ENCODE measurements at places on chromosomes 7 and 10.

DNA sequence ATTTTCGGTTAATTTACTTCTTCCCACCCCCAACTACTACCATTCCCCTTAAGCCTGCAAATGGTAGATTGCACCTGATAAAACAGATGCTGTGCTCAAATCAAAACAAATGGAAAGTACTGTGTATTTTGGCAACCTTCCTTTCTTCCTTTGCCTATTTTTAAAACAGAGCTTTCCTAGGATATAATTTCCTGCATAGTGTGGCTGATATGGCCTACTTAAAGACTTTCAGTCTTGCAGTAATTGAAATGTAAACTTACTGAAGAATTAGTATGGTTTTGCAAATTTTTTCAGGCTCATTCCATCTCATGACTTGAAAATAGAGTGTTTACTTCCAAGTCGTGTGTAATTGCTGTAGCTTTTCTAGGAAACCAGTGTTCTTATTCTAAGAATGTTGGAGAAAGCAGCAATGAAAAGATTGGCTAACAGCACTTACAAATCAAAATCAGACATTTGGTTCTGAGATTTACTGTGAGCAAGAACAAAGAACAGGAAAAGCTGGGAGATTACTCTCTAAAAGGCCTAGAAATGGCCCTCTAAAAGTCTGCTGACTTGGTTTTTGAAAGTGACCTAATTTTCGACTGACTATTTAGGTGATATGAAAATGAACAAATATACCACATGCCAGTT is 52.0 kb downstream of the REEP3 start:
- no peak for DNase-seq

DNA sequence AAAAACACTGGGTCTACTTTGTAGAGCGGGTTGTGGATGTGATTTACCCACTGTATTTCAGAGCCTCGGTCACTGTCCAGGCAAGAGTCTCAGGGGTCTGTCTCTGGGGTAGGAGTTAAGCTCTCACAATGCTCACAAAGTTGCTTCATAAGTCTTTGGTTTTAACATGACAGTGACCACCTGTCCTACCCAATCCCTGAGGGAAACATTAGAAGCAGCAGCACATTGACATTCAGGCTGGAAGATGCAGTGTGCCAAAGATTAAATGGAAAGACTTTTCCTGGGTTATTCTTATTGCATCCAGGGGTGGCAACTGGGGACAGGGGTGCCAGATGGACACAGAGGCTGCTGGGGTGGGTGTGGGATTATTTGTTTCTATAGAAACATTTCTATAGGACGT is 330.0 kb downstream of the RNLS start:
- DNase-seq = no peak

GRCh38 chr7:120472892-120473291 is 199.9 kb downstream of the KCND2 start:
- no peak for DNase-seq

- DNase-seq = no peak
Observed at GRCh38 chr7:131692131-131692960, 135.9 kb upstream of the PODXL start.

- no peak for DNase-seq
Observed at GRCh38 chr7:4681218-4681851, 760 bp upstream of the FOXK1 start.

DNA sequence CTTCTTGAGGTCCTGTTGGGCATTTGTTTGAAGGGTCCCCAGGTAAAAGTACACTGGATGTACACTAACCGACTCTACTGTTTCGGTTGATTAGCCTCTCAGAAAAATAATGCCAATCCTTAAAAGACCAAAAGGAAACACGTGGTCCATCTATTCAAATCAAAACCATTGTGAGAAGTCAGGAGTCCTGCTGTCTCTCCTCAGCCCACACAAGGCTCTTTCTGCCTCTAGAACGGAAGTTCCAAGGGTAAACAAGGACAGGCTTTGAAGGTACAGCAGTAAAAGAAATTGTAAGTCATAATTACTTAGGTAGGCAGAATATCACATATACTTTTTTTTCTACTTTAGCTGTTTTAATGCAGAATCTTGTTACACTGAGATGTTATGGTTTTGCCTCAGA is 71.7 kb upstream of the TPK1 start:
- DNase-seq = no peak

- no peak for DNase-seq
Observed at GRCh38 chr10:51744235-51745000, 45.0 kb upstream of the CSTF2T start.

GRCh38 chr10:89645742-89646172 is 715 bp upstream of the PANK1 start:
- no peak for DNase-seq

DNA sequence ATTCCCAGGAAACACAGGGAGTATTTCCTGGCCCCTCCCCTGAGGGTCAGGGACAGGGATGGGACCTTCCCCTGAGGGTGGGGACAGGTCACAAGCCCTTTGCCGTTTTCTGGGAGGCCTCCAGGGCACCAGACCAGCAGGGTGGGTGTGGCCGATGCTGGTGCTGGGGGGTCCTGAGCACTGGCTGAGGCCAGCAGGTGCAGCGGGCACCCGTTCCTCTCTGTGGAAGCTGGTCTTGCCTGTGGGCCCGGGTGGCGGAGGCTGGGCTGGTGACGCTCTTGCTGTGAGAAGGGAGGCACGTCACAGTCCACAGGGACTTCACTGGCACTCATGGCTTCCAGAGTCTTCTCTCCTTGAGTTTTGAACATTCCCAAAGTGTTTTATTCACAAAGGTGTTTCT is 44.2 kb upstream of the CFAP46 start:
- no peak for DNase-seq

- no peak for DNase-seq
Observed at GRCh38 chr7:63073736-63074135, 924.9 kb upstream of the ZNF722 start.

GRCh38 chr7:79877874-79878465 is 256.7 kb upstream of the GNAI1 start:
- DNase-seq = no peak

GRCh38 chr10:75070961-75071428 is 40.5 kb upstream of the SAMD8 start:
- no peak for DNase-seq

DNA sequence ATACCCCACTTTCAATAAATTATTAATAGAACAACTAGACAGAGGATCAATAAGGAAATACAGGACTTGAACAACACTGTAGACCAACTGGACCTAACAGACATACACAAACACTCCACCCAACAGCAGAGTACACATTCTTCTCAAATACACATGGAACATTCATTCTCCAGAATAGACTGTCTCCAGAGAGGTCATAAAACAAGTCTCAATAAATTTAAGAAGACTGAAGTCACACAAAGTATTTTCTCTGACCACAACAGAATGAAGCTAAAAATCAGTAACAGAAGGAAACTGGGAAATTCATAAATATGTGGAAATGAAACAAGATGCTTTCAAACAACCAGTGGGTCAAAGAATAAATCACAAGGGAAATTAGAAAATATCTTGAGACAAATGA is 119.8 kb downstream of the SMURF1 start:
- DNase-seq = no peak

- no peak for DNase-seq
Observed at GRCh38 chr10:14884082-14884481, 5.4 kb downstream of the SUV39H2 start.

GRCh38 chr7:133941496-133941895 is 185.6 kb upstream of the LRGUK start:
- no peak for DNase-seq

GRCh38 chr10:126290232-126290631 is 98.0 kb downstream of the ADAM12 start:
- no peak for DNase-seq

GRCh38 chr10:58335306-58336005 is 650 bp downstream of the UBE2D1 start:
- DNase-seq = peak; percentile 3

- no peak for DNase-seq
Observed at GRCh38 chr10:712089-712488, 22.6 kb upstream of the DIP2C start.

- DNase-seq = no peak
Observed at GRCh38 chr10:99917963-99918825, 91.6 kb downstream of the DNMBP start.

GRCh38 chr7:21251151-21251800 is 176.6 kb upstream of the SP4 start:
- DNase-seq = no peak

GRCh38 chr7:65896279-65896870 is 23.5 kb downstream of the VKORC1L1 start:
- no peak for DNase-seq

DNA sequence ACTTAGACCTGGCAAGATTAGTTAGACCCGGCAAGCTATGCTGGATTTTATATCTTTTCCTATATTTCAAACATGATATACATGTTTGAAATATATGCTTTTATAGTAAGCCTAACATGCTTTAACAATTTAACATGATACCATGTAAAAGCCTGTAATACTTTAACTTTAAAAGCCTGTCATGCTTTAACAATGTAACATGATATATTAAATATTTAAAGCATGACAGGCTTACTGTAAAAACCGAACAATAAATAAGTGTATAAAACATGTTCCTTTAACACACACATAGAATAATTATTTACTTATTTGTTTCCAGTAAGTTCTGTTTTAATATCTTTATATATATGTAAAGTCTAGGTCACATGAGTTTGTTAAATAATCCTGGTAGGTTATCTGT is 65.4 kb downstream of the SLC25A40 start:
- no peak for DNase-seq

- no peak for DNase-seq
Observed at GRCh38 chr7:149500201-149500600, 2.6 kb upstream of the ZNF746 start.

- DNase-seq = no peak
Observed at GRCh38 chr10:64506963-64507362, 985.8 kb downstream of the REEP3 start.

DNA sequence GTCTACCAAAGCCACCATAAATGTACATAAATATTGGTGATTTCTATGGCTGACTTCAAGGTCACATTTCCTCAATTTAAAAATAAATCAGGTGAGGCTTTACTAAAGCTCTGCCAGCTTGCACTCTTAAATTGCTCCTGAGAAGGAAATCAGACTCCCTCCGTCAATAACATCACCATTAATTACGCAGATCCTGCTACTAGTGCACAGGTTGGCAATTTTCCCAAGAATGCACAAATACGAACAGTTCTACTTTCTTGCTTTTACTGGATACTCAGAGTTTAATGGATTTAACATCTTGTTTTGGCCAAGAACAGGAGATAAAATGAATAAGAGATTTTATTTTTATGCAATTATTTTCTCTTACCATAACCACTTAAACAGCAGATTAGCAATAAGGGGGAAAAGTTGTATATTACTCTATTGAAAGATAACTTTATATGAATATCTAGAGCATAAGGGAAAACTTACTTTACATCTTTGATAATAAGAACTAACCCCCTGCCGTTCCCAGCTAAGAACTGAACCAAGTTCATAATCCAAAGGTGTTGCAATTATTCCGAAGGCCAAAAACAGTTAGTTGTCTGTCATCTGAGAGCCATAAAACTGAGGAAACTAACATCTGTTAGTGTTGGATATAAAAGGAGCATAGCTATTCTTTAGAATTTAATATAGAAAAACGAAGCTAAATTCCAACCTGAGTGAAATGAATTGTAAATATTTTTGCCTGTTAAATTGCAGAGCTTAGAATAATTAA is 140.5 kb downstream of the TWIST1 start:
- no peak for DNase-seq

GRCh38 chr10:76082232-76082631 is 650.8 kb downstream of the LRMDA start:
- no peak for DNase-seq

- no peak for DNase-seq
Observed at GRCh38 chr10:76149182-76149581, 717.8 kb downstream of the LRMDA start.

DNA sequence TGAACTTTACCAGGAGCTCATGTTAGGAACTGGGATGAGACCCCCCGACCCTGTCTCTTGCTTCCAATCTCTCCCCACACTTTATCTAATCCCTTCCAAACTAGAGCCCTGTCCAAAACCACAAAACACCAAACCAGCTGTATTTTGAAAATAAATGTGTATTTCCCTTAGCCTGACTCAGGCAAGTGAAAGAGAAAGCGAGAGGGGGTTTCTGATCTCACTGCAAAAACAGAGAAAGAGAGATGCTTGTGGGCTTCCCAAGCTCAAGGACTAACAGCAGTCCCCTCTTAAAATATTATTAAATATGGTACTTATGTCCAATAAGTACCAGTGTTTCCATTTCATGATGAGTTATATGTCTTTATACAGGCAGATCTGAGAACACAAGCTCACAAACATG is 122.0 kb downstream of the AGMO start:
- no peak for DNase-seq

Measured in stimulated activated CD8-positive, alpha-beta memory T cell treated with anti-CD3 and anti-CD28 coated beads, Interleukin-12 subunit alpha, Interleukin-12 subunit beta, amount 100 ng/mL, for 4 hours (primary cell).